ENCODE measurements at places on chromosomes 7 and 10.

DNA sequence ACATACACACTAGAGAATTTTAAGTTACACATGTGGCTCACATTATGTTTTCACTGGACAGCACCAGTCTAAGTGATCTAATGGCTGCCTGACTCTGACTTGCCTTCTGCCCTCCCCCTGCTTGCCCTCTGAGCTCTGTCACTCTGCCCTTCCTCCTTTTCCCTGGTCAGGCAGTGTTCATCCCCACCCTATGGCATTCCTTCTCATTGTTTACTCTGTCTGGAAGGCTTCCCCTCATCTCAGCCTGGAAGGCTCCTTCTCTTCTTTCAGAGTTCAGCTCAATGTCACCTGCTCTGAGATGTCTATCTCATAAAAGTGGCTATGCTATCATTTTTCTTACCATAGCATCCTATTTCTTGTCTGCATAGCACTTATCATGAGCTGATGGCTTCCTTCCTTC lies 305.7 kb downstream of the BMPER start:
- no peak for DNase-seq

DNA sequence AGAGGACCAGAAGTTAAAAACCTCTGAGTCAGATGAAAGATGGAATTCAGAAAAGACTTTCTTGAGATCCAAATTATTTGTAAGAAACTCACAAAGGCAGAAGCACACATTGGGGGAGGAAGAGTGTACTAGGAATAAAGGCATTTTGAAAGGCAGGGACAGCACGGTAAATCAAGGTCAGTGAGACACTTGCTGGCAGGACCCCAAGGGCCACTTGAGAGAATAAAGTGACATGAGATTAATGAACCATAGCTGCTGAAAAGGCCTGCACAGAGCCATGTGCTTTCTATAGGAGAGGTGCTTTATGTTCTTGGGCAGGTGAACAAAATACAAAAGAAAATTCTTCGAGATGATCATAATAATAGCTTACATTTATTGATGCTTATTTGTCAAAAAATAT lies 929.9 kb upstream of the MBL2 start:
- no peak for DNase-seq

- peak; percentile 45 for DNase-seq
Measured at GRCh38 chr10:59907918-59908807, 1.8 kb upstream of the CCDC6 start.

GRCh38 chr10:49164559-49165188 lies 23.5 kb downstream of the TMEM273 start:
- peak; percentile 66 for DNase-seq

GRCh38 chr10:50316174-50316573 lies 64.9 kb upstream of the ASAH2 start:
- DNase-seq: no peak

DNA sequence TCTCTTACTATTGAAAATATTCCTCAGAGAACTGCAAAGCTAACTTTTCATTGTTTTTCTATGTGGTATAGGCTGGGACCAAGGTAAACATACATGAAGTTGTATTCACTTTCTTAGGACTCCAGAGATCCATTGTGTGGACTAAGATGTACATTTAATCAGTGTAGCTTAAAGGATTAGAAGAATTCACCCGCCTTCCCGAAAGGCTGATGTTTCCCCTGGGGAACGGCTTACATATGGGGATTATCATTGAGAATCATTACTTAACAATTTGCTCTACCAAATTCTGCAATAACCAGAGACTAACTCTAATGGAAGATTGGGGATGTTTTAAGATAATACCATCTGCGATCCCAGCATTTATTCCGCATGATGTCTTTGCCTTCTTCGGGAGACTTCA lies 257.1 kb upstream of the KIAA1217 start:
- DNase-seq: no peak

GRCh38 chr7:106744563-106745091 lies 83.7 kb upstream of the CCDC71L start:
- no peak for DNase-seq

DNA sequence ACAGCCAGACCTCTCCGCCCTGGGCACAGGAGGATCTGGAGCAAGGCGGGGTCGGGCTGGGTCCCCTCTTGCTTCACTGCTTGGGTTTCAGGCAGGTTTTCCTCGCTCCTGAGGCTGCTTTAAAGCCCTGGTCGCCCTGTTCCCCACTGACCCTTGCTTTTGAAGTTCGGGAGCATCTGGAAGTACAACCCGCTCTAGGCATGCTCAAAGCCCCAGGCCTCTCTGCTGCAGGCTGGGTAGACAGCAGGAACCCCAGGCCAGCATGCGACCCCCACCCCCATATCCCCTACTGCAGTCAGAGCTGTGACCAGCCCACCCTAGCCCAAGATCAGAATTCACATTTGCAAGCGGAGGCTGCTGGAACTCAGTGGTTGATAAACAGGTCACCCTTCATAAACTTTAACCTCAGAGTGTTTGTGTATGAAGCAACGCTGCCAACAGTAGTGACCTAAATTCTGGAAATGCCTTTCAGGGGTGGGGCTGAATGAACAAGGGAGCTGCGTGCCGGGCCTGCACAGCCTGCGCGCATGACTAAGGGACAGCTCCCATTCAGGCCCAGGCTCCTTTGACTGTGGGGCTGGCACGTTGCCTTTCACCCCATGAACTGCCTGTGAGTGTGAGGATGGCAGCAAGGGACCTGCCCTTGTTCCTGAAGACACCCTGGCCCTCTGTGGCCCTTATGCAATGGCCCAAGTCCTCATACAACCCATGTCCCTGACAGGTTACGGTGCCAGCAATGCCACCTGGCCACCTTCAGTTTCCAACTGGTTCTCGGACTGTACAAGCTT lies 52.5 kb downstream of the PROSER2 start:
- DNase-seq: no peak

All from GM13976 (cell line).